Adipocyte (in vitro differentiated cells): ENCODE measurements at places on chromosomes 2 and 18.

- no peak for DNase-seq
Observed at GRCh38 chr2:80610108-80610507, 305.6 kb upstream of the LRRTM1 start.

- DNase-seq: no peak
Observed at GRCh38 chr2:22359071-22359672, 1025.8 kb upstream of the KLHL29 start.

DNA sequence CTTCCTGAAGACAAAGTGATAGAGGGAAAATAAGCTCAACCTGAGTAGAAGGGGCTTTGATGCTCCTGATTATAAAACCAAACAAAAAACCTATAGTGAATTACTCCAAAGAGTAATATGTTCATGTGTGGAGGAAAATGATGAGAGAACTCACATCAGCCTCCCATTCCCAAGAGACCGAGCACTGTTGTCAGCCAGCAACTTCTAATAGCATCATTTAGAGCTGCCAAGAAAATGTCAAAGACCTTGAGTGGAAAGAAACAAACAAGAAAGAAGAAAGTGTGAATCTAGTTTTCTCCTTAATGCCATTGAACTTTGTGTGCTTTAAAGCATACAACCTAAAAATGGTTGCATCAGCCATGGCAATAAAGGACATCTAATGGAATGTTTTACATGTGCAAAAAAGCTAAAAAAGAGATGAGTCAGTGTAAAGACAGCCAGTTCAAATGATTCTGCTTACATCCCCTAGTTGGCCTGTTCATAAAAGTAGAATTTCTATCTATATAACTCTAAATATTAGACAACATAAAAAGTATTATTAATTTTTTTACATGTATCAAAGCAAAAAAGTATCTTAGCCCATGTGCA is 1066.2 kb downstream of the TDRD15 start:
- no peak for DNase-seq

DNA sequence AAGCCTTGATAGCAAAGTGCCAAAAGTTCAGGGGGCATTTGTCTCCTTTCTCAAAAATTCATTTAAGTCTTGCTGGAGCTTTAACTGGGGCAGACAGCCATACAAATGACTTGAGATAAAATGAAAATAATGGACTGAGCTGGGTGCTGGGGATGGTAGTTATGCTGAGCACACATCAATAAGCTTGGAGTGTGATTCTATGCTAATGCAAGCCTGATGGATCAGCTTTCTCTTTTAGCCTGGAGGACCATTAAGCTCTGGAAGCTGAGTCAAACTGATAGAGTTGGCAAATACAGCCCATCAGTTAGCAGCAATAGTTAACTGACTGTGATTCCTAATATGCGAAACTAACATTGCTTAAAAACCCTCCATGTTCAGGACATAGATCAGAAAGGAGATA is 98.0 kb downstream of the CAMKMT start:
- DNase-seq: no peak

DNA sequence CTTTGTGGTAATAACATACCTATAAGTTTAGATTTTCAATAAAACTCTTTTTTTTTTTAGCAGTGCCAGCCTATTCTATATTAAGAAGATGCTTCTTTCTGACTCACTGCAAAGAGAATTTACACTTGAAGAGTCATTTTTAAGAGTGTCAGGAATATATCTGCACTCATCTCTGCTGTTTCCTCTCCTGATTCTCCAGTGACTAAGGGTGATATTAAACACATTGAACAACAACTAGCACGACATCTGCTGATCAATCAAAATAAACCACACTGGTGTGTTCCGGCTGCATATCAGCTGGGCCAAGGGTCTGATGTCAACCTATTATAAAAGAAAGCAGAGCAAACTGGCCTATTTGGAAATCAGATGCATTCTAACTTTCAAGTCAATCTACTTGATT is 15.0 kb downstream of the RAB27B start:
- DNase-seq: peak; percentile 5

DNA sequence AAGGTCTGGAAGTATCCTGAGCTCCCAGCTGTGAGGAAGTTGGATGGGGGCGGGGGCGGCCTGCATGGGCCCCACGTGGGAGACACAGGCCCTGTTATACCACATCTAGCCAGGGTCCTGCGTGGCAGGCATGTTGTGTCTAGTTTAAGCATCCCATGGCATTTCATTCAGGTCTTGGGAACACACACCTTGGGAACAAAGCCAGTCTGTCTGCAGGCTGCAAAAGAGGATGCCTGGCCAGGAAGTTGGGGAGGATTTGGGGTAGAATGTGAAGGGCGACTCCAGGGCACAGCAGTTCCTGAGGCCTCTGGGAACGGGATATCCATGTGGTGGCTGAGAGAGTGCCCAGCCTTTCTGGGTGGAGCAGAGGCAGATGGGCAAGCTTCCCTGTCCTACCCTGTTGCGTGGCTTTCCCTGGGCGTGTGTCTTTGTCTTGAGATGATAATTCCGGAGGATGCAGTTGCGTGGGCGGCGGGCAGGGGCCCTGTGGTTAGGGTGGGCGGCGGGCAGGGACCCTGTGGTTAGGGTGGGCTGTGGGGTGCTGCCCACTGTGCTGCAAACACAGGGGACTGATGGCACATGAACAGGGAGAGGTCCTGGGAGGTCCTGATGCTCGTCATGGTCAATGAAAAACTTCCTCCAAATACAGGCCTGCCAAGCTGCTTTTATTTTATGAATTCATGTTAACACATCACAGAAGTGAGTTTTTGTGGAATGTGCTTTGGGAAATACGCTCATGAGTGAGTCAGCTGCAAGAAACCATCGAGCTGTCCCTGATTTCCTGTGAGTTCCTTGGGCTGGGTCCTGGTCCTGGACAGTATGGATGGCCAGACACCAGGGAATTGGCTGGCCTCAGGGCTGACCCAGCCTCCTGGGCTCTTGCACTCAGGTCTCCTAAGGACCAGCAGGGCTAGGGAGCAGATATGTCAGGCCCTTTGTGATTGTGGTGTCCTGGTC is 90.0 kb upstream of the HS6ST1 start:
- peak; percentile 80 for DNase-seq

GRCh38 chr2:112004253-112004645 is 50.8 kb upstream of the TMEM87B start:
- no peak for DNase-seq

GRCh38 chr2:175253871-175254270 is 72.4 kb upstream of the ATP5MC3 start:
- DNase-seq: no peak

DNA sequence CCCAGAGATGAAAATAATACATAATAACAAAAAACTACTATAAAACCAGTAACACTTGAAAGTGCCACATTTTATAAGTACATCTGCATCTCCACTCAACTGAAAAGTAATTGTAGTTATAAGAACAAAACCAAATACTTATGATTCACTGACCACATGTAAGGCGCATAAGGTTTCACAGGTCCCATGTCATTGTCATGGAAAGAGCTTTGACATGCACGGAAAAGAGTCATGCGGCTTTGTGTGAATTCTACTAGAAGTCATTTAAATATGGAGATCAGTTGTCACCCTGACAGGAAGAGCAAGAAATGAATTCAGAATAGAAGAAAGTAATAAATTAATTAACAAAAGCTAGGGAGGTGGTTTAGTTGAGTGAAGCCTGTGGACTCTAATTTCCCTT is 459.1 kb downstream of the CDH2 start:
- DNase-seq: no peak

GRCh38 chr2:226800941-226801784 is 1.5 kb upstream of the IRS1 start:
- peak; percentile 51 for DNase-seq

DNA sequence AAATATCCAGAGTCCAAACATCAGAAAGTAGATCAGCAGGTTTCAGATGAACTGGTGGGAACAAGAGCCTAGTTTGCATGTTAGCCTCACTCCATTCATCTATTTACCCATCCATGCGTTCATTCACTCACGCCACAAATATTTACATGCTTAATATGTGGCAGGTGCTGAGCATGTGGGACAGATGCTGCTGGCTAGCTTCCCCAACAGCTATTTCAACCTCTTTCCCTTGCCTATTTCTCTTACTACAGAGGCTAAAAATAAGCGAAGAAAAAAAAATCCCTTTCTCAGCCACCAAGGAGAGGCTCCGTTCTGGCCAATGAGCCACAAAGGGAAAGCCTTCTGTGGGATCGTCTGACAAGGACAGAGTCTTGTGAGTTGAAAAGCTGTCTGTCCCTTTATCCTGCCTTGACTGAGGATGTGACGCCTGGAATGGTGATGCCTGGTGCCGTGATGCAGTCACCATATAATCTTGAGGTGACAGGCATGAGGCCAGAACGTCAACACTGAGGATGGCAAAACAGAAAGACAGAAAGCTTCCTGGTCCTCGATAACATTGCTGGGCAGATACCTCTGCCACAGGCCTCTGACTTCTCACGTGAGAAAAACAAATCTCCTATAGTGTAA is 78.2 kb downstream of the KCTD1 start:
- no peak for DNase-seq

DNA sequence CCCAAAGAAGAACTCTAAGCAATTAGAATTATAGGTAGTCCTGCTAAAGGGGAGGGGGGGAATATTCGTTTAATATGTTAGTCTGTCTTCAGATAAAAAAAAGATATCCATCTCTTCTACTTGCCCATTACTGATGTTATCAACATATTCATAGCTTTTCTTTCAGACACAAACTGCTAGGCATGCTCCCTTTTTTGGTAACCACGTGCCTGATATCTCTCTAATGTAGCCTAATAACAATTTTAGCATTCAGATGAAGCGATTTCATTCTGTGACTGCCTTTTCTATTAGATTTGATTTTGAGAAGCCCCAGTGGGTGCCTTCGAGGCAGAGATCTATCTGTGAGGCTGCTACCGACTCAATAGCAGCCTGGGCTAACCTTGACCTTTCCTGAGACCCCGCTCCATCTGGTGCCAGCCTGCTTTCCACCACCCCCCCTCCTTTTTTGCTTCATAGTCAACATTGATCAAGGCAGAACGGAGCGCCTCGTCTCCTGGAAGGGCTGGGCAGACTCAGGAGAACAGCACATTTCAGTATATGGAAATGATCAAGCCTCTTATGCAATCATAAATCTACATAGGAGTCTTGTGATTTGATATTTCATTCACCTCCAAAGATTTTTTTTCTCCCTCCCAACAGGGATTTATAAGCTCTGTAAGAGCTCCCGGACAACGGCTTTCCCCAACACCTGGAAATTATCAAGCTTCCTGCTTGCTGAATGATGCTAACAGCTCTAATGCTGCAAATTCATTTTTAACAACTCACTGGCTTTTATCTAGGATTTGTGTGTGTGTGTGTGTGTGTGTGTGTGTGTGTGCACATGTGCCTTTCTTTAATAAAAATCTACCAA is 14.7 kb upstream of the BCL11A start:
- DNase-seq: no peak

DNA sequence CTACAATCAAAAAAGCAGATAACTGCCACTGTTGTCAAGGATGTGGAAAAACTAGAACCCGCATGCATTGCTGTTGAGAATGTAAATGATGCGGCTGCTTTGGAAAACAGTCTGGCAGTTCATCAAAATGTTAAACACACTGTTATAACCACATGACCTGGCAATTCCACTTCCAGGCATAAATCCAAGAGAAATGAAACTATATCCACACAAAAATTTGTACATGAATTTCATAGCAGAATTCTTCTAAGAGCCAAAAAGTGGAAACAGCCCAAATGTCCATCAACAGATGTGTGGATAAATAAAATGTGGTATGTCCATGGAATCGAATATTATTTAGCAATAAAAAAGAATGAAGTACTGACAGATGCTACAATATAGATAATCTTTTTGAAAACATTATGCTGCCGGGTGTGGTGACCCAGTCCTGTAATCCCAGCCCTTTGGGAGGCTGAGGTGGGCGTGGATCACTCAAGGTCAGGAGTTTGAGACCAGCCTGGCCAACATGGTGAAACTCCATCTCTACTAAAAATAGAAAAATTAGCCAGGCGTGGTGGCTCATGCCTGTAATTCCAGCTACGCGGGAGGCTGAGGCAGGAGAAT is 32.0 kb downstream of the ERCC3 start:
- DNase-seq: peak; percentile 69

DNA sequence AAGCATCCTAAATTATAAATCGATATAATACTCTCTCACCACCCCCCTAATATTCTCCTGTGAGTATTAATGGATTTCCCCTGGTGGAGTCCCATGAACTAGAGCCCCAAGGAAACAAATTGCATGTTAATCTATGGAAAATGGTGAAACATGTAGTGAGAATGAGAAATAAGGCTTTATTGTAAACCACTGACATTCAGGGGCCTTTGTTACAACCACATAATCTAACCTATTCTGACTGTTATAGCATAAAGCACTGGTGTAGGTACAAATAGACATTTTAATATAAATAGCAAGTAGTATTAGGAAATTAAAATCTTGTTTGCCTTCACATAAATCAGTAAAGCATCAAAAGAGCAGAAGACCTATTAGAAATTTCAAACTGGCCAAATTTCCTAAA is 65.3 kb upstream of the TLK1 start:
- DNase-seq: no peak

DNA sequence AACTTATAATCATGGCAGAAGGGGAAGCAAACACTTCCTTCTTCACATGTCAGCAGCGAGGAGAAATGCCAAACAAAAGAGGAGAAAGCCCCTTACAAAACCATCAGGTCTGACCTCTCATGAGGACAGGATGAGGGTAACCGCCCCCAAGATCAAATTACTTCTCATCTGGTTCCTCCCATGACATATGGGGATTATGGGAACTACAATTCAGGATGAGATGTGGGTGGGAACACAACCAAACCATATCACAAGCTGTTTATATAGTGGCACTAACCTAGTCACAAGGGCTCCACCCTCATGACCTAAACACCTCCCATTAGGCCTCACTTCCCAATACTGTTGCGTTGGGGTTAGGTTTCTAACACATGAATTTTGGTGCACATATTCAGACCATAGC is 110.0 kb downstream of the OSBPL6 start:
- DNase-seq: no peak

GRCh38 chr18:47166294-47166693 is 9.9 kb downstream of the IER3IP1 start:
- DNase-seq: no peak

DNA sequence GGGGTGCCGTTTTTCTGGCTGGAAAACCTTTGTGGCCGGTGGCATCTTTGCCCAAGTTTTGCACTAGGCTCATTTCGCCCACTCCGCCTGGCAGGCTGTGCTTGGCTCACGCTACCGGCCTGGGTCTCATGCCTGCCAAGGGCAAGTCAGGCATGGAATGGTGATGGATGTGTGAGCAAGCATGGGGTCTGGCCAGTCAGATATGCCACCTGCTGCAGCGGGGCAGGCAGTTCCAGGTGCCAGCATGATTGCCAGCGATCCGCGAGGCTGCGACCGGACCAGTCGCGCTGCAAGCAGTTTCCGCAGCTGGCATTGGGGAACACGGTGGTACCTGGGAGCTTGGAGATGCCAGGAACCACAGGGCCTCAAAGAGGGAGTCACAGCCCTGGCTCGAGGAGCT is 40.6 kb downstream of the TAF1B start:
- DNase-seq: no peak

- no peak for DNase-seq
Observed at GRCh38 chr2:240481720-240482119, 46.3 kb downstream of the GPC1 start.

DNA sequence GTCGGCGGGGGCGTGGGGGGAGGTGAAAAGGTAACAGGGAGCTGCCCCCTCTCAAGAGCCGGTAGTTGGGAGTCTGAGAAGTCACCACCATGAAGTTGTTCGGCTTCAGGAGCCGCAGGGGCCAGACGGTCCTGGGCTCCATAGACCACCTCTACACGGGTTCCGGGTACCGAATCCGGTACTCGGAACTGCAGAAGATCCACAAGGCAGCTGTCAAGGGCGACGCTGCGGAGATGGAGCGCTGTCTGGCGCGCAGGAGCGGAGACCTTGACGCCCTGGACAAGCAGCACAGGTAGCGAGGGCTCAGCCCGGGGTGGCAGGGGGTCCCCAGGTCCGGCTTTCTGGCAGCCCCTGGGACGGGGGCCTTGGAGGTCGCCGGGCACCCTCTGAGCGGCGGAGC is 47.1 kb upstream of the ZNF519 start:
- DNase-seq: no peak
